ENCODE measurements at places on chromosomes 1 and 21.

- DNase-seq, result no peak
Observed at GRCh38 chr1:91556556-91556955, 55.9 kb downstream of the CDC7 start.

GRCh38 chr1:15411593-15412137 is 2.0 kb downstream of the EFHD2 start:
- DNase-seq, result no peak

GRCh38 chr1:30632481-30632880 is 90.9 kb downstream of the MATN1 start:
- DNase-seq, result no peak

GRCh38 chr1:243623841-243624240 is 226.2 kb downstream of the AKT3 start:
- no peak for DNase-seq

GRCh38 chr1:198929111-198929604 is 290.3 kb downstream of the PTPRC start:
- no peak for DNase-seq

DNA sequence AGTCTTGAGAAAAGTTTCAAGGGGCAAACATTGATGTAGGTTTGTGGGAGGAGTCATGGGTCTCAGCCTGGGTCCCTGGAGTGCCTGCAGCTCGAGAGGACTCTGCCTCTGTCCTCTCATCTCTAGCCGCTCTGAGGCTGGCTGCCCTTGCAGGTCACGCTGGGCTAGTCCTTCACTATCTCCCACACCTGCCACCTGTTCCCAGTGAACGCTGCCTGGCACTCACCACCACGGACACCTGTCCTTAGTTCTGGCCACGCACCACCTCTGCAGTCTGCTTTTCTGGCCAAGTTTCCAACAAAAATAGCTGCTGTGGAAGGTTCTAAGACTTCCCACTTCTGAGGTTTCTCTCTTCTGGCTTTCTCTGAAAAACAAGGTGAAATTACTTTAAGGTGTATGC is 52.5 kb downstream of the SH3BGR start:
- DNase-seq, result no peak

DNA sequence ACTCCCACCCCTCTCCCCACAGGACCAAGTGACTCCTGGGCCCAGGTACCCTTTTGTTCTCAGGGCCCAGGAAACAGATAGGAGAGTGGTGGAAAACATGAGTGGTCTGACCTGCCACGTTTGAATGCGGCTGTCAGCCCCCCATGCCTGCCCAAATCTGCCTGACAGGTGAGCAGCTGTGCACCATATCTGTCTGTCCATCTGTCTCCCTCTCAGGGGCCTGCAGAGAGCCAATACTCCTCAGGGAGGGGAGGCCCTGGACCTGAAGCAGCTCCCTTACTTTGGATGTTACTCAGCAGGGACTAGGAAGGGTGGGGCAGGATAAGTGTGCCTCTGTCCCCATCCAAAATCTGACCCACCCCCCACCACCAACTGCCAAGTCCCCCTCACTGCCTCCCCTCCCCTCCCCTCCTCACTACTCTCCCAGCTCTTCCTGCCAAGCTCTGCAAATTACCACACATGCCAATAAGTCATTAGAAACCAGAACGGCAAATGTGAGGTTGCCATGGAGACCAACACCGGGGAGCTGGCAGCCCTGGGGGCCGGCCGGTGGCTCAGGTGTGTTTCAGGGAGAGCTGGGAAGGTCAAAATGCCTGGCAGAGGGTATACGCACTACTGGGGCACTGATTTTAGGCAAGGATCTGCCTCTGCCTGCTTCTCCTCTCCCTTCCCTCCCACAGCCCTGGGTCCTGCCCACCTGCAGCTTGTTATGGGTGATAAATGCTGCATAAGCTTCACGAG is 11.5 kb downstream of the LRRN2 start:
- DNase-seq, result no peak

DNA sequence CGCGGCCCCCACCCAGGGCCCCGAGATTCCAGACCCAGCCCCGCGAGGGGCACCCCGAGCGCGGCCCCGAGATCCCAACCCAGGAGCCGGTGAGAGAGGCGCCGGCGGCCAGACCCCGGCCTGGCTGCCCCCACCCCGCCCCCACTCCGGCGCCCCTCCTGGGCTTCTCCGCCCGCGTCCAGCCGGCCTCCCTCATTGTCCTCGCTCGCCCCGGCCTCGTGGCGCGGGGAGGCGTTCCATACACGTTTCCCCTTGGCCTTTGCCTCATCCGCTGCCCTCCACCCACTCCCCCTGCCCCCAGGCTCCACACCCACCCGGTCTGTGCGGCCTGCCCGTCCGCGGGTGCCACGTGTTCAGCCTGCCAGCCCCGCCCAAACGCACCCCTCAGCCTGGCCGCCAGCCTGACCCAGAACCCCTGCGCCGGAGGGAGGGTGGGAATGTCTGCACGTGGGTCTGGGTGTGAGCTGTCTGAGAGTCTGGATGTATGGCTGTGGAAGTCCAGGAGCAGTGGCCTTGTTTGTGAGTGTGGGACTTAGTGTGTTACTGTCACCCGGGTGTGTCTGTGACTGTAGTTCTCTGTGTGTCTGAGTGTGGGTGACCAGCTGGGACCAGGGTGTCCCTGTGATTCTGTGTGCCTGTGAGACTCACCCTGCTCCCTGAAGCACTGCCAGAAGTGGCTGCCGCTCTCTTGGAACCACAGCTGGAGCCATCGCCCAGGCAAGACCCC is 681 bp downstream of the B4GALT2 start:
- DNase-seq, result no peak

GRCh38 chr1:101002551-101002950 is 23.0 kb downstream of the DPH5 start:
- DNase-seq, result no peak

- DNase-seq, result no peak
Observed at GRCh38 chr1:8434101-8434500, 116.2 kb downstream of the SLC45A1 start.

- no peak for DNase-seq
Observed at GRCh38 chr1:184080309-184080708, 28.8 kb downstream of the TSEN15 start.

DNA sequence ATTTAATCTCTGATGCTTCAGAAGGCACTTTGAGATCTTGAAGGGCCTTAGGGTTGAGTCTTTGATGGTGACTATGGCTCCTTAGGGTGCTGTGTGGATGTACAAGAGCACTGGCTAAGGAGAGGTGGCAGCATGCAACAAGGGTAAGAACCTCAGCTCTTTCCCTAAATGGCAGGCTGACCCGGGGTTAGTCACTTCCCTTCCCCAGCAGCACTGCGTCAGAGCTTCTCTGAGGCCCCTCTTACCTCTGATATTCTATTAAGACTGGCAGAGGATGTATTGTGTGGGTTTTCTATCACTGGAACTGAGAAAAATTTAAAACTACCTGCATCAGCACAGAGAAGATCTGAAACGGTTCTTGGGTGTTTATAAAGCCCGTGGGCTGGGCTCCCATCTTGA is 11.8 kb downstream of the C1orf116 start:
- DNase-seq, result no peak

DNA sequence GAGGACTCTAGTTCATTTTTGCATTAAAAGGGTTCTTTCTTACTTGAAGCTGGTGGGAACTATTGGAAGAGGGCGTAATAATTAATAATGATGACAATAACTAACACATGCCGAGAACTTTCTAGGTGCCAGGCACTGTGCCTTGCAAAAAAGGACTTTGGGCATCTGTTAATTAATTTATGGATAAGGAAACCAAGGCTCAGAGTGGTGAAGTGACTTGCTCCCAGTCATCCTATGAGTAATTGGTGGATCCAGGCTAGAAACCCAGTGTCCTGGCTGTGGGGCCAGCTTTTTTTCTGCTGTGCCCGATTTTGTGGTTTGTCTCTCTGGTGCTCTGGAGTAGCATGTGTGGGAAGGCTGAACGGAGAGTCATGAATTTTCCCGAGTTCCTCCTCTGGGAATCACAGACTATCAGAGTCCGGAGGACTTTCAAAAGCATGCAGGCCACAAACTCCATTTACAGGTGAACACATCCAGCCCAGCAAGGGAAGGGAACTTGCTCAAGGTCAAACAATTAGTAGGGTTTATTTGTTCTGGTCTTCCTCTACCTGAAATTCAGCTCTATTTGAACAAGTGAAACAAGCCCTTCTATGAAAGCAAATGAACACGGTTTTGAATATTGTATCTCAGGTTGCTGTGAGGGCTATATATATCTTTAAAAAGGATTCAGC is 23.4 kb downstream of the ROR1 start:
- DNase-seq, result no peak

DNA sequence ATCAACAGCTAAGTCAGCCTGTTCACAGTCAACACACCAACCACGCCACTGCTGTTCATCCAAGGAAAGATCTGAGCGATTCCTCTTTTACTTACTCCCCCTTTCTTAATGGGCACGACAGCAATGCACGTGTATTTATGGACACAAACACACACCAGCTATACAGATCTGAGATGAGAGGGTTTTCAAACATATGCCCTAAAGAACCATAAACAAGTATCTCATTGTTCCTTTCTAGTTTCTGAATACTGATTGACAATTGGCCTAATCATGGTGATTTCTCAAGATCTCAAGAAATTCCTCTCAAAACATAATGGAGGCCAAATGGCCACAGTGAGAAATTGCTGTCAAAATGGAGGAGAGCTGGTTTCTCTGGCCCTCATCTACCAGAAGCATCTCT is 18.0 kb downstream of the TOR3A start:
- no peak for DNase-seq

DNA sequence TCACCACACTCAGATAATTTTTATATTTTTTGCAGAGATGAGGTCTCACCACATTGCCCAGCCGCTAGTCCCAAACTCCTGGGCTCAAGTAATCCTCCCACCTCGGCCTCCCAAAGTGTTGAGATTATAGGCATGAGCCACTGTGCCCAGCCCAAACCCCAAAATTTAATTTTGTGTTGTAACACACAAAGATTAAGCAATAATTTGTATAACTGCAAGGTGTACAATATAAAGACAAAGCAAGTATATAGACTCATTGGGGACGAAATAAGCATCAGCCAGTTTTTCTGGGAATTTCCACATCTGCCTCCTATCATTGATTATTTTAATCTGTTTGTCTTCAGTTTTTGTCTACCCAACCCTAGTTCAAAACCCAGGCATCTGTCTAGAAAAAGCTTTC is 42.7 kb downstream of the ST7L start:
- no peak for DNase-seq

GRCh38 chr1:214377485-214377884 is 96.5 kb downstream of the SMYD2 start:
- DNase-seq, result no peak

DNA sequence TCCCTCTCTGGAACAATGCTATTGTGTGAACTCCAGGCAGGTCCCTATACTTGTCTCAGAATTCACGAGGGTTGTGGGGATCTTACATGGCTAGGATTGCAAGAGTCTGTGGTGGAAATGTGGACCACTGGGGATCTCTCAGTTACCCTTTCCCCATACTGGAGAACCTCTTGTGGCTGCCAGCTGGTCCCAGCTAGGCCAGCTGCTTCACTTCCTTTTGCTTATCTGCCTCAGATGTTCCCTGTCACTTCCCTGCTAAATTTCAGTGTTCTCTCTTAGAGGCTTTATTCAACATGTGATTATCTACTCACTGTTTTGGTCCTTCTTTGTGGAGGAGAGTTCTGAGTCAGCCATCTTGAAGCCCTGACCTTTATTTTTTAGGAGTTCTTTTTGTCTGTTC is 75.9 kb upstream of the SAMD13 start:
- no peak for DNase-seq

GRCh38 chr21:46048926-46049889 is 48.7 kb upstream of the COL6A2 start:
- no peak for DNase-seq

- no peak for DNase-seq
Observed at GRCh38 chr1:220484135-220484534, 43.8 kb upstream of the MARK1 start.

DNA sequence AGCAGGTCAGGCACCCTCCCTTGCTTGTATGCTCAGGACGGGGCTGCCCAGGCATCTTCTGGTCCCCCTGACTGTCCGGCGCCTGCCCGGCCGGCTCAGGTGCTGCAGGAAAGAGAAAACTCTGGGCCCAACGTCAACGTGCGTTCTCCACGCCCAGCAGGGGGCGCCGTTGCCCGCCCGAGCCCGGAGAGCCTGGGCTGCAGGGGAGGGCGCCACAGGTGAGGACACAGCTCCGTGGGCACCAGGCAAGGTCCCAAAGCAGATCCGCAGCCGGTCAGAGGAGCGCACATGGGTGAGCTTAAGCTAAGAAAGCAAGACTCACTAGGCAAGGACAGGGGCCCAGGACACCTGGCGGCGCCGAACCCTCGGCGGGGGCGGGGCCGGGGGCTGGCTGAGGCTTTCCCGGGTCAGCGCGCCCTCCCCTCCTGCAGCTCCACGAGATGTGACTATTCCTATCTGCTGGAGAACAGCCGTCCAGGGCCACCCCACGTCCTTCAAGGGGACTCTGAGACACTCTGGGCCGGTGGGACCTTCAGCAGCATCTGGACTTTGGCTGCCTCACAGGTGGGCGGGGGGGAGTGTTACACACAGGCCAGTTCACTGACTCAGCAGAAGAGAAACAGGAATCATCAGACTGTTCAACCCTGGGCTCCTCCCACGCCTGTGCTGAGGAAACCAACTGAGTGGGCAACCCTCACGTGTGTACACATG is 29.3 kb downstream of the KRTAP10-1 start:
- no peak for DNase-seq

DNA sequence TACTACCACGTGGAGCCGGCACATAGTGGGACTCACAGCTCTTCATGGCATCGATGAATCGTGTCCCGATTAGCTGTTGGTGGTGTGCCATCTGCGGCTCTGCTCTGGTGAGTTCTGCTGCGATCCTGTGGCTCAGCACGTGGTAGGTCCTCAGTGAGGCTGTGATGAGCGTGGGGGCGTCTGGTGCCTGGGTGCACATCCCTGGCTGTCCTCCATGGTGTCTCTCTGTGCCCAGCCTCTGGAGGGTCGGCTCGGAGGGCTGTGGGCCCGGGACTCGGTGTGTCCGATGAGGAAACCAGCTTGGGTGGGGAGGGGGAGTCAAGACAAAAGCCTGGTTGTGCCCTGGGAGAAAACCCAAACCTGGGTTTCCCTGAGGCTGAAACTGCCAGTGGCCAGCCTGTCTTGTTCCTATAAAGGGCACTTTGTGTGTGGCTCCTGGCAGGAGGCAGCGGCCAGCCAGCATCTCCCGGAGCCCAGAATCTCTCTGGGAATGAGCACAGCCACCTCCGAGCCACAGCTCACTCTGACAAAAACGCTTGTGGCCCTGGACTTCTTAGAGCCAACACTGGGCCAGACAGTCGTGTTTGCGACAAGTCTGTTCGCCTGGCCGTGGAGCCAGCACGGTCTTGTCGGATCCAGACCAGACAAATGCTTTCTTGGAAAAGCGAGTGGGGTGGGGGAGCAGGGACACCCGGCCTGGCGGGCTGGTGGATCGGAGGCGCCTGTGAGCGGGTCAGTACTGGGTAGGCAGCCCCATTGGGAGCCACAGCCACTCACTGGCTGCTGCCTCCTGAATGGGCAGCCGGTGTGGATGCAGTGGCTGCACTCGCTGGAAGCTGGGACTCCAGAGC is 31.8 kb downstream of the SPSB1 start:
- DNase-seq, result peak; percentile 66

GRCh38 chr1:30028283-30028682 is 695.1 kb downstream of the MATN1 start:
- DNase-seq, result no peak

DNA sequence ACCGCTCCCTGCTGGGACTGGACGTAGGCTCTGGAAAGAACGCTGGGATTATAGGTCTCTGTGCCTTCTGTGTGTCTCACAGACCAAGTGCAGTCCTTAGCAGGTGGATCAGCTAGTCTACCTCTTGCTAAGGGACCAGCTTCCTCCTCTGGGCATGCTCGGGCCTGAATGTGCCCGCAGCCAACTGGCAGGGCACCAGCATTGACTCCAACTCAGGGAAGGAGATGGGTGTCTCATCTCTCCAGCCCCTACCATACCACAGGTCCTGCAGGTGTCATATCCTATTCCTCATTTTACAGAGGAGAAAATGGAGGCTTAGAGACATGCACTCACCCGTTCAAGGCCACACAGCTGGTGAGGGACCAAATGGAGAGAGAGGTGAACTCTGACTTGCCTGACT is 340.2 kb downstream of the PTPRU start:
- no peak for DNase-seq

Measured in anterior cingulate cortex (tissue), 58 donors.